ENCODE measurements at places on chromosomes 16 and 17.

GRCh38 chr16:360698-361336, 8.3 kb upstream of the AXIN1 start:
- no peak for DNase-seq

GRCh38 chr17:69672924-69673323, 258.4 kb downstream of the MAP2K6 start:
- no peak for DNase-seq

- no peak for DNase-seq
Measured at GRCh38 chr17:3167574-3167973, 29.7 kb upstream of the OR1A2 start.

DNA sequence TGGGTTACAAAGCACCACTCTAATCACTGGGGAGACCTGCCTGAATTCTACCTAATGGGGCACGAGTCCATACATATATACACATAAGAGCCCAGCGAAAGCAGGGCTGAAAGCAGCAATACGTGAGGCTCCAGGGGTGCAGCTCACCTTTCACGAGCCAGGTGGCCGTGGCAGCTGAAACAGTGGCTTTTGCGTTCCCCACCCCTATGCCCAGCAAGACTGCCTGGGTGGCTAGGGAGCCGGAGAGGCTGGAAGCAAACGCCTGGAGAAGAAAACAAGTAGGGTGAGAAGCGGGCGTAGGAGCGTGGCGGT, 618 bp downstream of the RUSF1 start:
- no peak for DNase-seq

- no peak for DNase-seq
Measured at GRCh38 chr17:41731836-41732235, 2.6 kb downstream of the HAP1 start.

- peak; percentile 91 for DNase-seq
Measured at GRCh38 chr16:49510654-49511305, 137.2 kb downstream of the C16orf78 start.

- no peak for DNase-seq
Measured at GRCh38 chr16:82070656-82071369, 35.8 kb downstream of the HSD17B2 start.

DNA sequence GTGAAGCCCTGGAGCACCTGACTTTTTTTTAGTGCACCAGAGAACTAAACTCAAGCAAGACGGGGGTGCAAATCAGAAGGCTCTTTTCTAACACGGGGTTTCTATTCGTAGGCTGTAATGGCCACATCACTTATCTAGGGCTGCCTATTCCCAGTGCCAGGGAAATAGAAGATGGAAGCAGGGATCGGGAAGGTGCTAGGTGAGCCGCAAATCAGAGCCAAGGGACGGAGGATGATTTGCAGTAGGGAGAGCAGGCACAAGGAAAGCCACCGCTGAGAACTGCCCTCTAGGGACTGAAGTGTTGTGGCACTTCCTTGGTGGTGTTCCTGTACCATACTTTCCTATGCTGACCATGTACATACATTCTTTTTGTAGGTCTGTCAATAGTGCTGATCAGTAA, 7.8 kb upstream of the SLC46A1 start:
- no peak for DNase-seq

- no peak for DNase-seq
Measured at GRCh38 chr16:58506241-58507194, 6.6 kb downstream of the NDRG4 start.

- DNase-seq = peak; percentile 74
Measured at GRCh38 chr16:84730406-84731106, 30.8 kb downstream of the USP10 start.

GRCh38 chr16:58614212-58614611, 15.4 kb downstream of the CNOT1 start:
- no peak for DNase-seq

GRCh38 chr17:17774009-17774881, 62.5 kb downstream of the SREBF1 start:
- DNase-seq = peak; percentile 70

GRCh38 chr17:79388556-79389295, 222.1 kb downstream of the RBFOX3 start:
- peak; percentile 81 for DNase-seq

DNA sequence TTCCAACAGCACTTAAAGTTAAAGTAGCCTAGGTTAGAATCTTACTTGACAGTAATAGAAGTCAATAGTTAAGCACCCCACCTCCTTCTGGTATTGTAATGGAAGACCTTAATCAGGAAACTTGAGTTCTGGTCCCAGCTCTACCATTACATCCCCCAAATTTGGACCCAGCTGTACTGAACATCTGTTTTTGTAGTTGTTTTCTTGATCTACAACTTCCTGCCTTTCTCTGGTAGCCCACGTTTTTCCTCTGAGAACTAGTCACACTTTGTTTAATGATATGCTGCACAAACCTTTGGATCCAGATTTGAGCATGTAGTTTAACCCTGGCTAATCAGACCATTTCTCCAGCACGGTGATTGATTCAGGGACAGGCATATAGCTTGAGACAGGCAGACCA, 505.0 kb downstream of the HS3ST4 start:
- peak; percentile 4 for DNase-seq

- peak; percentile 58 for DNase-seq
Measured at GRCh38 chr16:29926711-29927052, 656 bp upstream of the KCTD13 start.

GRCh38 chr16:66081775-66082366, 284.6 kb upstream of the CDH5 start:
- DNase-seq = no peak

DNA sequence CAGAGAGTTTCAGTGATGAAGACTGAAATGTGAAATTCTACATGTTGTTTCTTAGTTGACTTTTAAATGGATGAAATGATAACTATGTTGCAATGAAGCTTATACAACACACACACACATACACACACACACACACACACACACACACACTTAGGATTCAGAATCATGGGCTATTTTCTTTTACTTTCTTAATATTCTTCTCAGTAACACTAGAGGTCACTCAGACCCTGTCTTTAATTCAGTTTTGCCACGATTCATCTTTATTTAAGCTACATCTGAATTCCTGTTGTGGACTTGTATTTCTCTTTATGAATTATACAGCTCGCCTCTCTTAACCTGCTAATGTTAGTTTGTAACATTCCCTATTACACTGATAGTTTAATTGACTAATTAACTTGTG, 109.6 kb upstream of the GOT2 start:
- peak; percentile 62 for DNase-seq

GRCh38 chr17:4789701-4789950, 862 bp downstream of the GLTPD2 start:
- no peak for DNase-seq

GRCh38 chr17:36136439-36136838, 32.8 kb downstream of the CCL4 start:
- no peak for DNase-seq

DNA sequence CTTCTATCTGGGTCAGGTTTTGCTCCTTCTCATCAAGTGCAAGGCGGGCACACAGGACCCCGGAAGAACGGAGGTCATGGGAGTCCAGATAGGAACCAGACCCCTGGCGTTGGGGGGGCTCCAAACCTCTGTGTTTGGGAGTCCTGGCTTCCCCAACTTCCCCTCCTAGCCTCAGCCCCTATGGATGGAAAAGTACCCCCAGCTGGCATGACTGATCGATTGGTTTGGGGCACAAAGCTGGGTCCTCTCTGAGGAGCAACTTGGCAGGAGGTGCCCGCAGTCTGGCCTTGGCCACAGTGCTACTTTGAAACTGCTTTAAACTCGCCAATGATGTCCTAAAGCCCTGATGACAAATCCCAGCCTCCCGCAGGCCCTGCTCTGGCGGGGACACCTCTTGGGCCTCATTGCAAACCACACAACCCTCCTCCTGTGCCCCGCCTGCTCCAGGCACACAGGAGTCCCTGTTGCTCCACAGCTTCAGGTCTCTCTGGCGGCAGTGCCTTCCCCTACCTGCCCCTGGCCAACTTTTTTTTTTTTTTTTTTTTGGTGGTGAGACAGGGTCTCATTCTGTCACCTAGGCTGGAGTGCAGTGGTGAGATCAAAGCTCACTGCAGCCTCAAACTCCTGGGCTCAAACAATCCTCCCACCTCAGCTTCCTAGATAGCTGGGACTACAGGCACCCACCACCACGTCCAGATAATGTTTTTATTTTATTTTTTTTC, 38.0 kb upstream of the SNN start:
- DNase-seq = peak; percentile 84

DNA sequence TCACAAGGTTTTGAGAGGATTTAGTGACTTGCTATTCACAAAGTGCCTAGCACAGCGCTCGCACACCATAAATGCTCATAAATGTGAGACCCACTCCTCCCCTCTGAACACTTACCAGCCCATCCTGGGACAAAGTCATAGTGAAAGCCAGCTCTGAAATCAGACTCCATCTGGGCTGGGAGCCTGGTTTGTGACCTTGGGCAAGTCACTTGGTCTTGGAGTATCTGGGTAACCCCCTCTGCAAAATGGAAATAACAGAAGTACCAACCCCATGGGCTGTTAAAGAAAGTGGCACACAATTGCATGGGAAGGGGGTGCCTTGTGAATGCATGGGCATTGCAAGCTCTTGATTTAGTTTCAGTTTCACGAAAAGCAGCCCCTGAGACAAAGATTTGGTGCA, 104.7 kb upstream of the CDH5 start:
- DNase-seq = no peak

DNA sequence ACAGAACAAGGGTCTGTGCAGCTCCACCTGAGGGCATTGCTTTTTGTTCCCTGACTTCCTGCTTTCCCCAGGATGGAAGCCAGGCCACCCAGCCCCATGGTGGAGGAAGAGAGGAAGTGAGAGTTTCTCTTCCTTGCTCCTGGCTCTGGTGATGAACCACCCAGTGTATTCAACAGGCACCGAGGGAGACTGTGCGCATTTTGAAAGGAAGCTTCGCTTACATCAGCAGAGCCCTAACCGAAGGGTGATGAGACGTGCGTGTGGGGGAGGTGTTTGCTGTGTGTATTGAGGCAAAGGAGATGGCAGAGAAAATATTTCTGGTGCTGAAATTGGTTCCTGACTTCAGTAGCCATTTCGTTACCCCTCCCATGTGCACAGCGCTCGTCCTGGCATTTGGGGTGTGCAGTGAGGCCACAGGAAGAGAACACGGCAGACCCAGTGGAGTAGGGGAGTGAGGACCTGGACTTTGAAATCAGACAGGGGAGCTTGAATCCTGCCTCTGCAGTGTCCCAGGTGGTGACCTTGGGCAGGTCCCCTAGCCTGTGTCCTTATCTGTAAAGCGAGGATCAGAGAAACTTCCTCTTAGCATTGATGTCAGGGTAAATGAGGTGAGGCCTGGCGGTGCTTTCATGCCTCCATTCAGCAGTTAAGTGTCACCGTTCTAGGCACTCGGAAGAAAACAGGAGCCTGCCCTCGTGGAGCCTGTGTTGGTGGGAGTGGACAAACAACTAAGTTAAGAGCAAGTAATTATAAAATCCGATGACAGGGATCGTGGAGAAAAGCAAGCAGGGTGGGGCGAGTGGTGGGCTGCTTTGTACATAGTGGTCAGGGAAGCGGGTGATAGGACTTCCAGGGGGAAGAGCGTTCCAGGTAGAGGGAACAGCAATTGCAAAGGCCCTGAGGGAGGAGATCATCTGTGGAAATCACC, 7.4 kb downstream of the CMIP start:
- no peak for DNase-seq

- DNase-seq = peak; percentile 38
Measured at GRCh38 chr16:72876221-72876620, 171.7 kb downstream of the ZFHX3 start.

- DNase-seq = peak; percentile 40
Measured at GRCh38 chr17:38357486-38358123, 6.0 kb downstream of the SOCS7 start.

DNA sequence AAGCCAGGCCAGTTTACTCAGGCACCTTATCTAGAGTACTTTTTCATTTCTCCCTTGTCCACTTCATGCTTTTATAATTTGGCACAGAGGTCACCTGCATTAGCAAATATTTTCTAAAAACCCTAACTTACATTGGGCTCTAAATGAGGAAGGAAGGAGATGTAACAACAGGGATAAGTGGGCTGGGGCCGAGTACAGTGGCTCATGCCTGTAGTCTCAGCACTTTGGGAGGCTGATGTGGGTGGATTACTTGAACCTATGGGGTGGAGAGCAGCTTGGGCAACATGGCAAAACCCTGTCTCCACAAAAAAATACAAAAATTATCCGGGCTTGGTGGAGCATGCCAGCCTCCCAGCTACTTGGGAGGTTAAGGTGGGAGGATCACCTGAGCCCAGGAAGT, 55.9 kb downstream of the TMEM100 start:
- no peak for DNase-seq

DNA sequence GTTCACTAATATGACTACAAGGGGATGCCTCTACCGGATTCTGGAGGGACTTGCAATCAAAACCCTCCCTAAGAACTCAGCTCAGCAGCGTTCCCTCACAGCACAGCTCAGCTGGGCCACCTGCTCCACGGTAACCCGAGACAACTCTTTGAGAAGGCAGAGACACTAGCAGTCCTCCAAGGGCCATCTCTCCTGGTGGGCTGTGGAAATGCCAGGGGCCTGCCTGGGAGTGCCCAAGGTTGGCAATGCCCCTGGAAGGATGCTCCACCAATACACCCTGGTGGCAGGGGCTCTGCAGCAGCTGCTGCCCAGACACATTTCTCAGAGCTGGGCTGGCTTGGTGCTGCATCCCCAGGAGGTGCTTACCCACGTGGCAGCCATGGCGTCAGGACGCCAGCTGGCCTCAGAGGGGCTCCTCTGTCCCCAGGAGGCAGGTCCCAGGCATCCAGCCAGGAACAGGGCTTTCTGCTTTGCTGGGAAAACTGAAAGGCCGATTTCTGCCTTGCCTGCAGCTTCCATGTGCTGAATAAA, 16.5 kb downstream of the CDIP1 start:
- peak; percentile 80 for DNase-seq

- no peak for DNase-seq
Measured at GRCh38 chr16:85836706-85837582, 37.4 kb downstream of the COX4I1 start.

- DNase-seq = no peak
Measured at GRCh38 chr17:79298799-79299198, 224.2 kb downstream of the ENGASE start.

- DNase-seq = peak; percentile 16
Measured at GRCh38 chr17:7803981-7804380, 30.0 kb upstream of the KDM6B start.

DNA sequence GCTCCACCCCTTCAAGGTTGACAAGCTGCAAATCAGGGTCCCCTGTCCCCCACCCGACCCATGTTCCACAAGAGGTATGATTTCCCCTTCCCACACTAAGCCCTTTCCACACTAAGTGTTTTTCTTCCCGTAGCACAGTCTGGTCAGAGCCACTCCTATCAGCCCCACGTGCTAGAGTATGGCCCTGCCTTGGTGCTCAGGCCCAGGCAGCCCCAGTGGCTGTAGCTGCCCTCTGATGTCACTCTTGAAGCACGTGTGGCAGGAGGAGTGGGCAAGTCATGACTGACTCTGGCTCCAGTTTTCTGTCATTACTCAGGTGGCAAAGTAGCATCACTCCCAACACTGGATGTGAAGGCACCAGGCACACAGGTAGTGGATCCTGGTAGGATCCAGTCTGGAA, 35.4 kb upstream of the ERN1 start:
- no peak for DNase-seq

- peak; percentile 42 for DNase-seq
Measured at GRCh38 chr17:77872714-77873499, 85.6 kb upstream of the TNRC6C start.
